ENCODE measurements at places on chromosomes 11 and 22.

DNA sequence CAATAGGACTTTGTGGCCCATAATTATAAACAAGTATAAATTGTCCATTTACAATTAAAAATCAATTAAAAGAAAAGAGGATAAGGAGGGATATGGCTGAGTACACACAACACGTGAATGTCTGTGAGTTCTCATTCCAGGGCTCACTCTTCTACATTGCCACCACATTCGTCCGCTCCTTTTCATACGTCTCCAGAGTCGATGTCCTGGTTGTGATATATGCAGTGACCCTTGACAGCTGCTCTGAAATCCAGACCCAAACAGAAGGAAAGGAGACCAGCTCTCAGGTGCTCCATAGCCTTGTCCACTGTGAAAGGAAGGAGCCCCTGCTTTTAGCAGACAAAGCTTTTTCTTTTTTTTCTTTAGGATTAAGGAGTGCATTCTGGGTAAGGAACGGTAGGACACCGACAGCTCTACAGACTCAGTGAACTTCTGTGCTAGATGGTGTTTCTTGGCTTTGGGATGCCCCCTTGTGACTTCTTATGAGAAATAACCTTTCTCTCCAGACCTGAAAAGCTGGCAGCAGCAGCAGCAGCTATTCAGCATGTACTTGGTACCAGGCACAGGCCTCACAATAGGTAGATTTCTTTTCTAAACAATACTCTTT is 19.7 kb upstream of the DNAJB13 start:
- H3K4me1 ChIP-seq = peaks cover 3% of the 10 kb centered on the region
- H3K4me3 ChIP-seq = no peak overlapping the region
- H3K36me3 ChIP-seq = peaks cover 18% of the 10 kb centered on the region
- H3K27me3 ChIP-seq = no peaks in the 10 kb centered on the region
- no peak overlapping the region for H3K27ac ChIP-seq

DNA sequence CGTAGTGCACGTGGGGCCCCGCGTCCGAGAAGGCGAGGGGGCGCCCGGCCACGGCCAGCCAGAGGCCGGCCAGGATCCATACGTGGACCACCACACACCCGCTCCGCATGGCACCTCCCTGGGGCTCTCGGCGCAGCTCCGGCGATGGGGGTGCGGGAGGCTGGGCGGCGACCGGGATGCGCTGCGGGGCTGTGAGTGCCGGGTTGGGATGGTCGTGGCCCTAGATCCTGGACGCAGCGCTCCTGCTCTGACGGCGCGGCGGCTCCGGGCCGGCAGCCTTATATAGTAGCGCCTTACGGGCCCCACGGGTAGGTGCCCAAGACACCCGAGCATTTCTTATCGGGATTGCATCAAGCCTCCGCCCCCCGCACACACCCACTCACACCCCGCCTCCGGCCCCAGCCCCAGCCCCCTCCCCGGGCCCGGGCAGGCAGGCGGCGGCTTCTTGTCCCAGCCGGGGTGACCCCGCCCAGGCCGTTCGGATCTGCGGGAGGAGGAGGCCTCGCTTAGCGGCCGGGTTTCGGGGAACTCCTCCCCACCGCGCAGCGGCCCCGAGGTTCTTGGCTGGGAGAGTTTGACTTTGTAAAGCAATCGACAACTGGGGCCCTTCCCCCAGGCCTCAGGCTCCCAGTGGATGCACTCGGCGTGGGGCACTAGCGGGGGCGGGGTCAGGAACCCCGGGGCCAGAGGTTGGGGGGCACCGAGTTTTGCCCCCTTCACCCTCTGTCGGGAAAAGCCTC is at the start of gene FGF19:
Gene FGF19 (minus strand): TSS at position 255 of the 740 bp plus-strand sequence. CDS start 146 bp downstream, at position 109.
- H3K36me3 ChIP-seq = no peaks in the 10 kb centered on the region
- H3K27ac ChIP-seq = 0 out of 2 replicates have a peak within 1 kb of the TSS, but pooled peaks have one; percentile 44
- peak within 1 kb of the TSS; percentile 62 for H3K4me3 ChIP-seq
- peaks cover 11% of the 10 kb centered on the region for H3K4me1 ChIP-seq
- no peak for DNase-seq
- H3K27me3 ChIP-seq = peaks cover 8% of the 10 kb centered on the region

DNA sequence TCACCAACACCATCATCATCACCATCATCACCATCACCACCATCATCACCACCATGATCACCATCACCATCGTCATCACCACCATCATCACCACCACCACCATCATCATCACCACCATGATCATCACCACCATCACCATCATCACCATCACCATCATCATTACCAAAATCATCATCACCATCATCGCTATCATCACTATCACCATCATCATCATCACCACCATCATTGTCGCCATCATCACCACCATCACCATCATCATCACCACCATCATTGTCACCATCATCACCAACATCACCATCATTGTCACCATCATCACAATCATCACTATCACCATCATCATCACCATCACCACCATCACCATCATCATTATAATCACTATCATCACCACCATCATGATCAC is 893.5 kb downstream of the TBC1D22A start:
- no peak overlapping the region for H3K4me3 ChIP-seq
- DNase-seq = no peak
- no peaks in the 10 kb centered on the region for H3K27me3 ChIP-seq

GRCh38 chr22:23777776-23778576 is 5.3 kb downstream of the MMP11 start:
- no peak overlapping the region for H3K4me3 ChIP-seq
- H3K4me1 ChIP-seq = peaks cover 8% of the 10 kb centered on the region
- peaks cover 11% of the 10 kb centered on the region for H3K27me3 ChIP-seq

- no peak overlapping the region for H3K4me3 ChIP-seq
- H3K4me1 ChIP-seq = no peaks in the 10 kb centered on the region
- no peaks in the 10 kb centered on the region for H3K36me3 ChIP-seq
Observed at GRCh38 chr11:74579577-74580270, 12.7 kb upstream of the POLD3 start.

DNA sequence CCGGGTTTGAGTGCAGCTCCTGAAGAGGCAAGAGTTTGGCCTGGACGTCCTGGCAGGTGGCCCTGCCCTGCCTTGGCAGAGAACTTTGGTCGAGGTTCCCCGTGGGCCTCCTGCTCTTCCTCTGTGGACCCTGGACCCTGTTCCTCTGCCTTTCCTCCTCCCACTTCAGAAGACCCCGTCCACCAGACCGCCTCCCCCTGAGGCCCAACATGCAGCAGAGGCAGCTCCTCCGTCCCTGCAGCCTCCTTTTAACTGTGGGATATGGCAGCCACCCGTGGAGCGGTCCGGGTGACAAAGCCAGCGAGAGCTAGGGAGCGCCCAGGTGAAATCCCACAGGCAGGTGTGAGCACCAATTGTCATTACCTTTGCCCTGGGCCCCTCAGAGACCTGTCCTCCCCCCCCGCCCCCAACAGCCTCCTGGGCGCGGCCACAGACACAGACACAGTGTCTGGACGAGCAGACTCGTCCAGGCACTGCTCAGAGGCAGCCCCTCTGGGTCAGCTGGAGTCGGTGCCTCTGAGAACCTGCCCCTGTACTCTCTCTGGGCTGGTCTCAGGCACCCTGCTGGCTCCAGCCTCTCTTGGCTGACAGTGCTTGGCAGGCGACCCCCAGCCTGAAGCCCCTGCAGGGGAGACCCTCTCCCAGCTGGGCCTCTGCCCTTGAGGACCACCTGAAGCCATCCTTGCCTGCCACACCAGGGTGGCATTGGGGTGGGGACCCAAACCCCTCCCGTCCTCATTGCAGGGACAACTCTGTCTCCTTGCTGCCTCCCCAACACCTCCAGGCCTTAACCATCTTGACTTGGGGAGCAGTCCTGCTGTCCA is 4.1 kb upstream of the PTDSS2 start:
- no peak for DNase-seq
- H3K27ac ChIP-seq = no peak overlapping the region
- no peaks in the 10 kb centered on the region for H3K36me3 ChIP-seq

DNA sequence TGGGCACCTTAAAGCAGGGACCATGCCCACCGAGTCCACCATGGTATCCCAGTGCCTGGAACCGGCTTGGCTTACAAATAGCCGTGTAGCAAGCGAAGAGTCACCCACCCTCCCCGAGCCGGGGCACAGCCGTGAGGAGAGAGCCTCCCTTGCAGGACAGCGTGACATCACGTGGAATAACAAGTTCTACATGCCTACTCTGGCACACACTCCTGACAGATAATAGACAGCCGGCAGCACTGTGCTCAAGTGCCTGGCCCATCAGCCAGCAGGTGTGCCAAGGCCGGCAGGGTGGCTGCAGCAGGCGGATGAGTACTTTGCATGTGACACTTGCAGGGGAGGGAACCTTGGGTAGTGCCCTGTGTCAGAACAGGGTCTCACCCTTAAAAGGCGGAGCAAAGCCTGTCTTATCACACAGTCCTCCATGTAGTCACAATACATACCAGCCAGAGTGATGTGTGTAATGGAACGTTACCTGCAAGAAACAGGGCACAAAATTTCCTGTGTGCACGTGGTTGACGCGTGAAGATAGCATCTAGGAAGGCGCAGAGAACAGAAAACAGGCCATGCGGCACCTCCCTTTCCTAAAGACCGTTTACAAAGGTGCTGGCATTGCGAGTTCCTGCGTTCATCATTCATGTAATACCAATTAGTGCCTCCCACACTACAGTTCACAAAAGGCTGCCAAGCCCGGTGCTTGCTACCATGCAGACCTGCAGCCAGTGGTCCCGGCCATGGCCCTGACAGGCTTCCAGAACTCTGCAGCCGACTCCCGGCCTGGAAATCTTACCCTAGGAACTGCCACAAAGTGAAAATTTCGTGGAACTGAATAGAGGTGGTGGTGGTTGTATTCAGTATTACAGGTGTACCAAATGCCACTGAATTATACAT is 16.4 kb downstream of the TOM1 start:
- H3K27ac ChIP-seq = no peak overlapping the region
- H3K4me3 ChIP-seq = no peak overlapping the region
- no peaks in the 10 kb centered on the region for H3K36me3 ChIP-seq
- no peaks in the 10 kb centered on the region for H3K27me3 ChIP-seq

DNA sequence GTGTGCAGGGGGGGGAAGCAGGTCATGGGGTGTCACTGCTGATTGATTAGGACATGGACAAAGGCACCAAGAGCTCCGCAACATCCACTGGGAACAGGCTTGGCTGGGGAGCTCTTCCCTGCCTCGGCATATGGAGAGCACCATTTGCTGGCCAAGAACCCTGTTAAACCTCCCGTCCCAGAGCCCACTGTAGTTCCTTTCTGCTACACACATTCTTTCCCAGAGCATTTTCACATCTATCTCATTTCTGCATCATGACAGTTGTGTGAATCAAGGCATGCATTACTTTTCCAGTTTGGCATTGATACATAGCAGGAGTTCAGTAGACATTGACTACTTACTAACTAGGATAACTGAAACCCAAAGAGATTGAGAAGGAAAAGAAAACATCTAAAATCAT is 333.4 kb upstream of the B3GAT1 start:
- H3K27ac ChIP-seq = no peak overlapping the region
- H3K36me3 ChIP-seq = no peaks in the 10 kb centered on the region
- DNase-seq = no peak
- no peaks in the 10 kb centered on the region for H3K27me3 ChIP-seq
- H3K4me3 ChIP-seq = no peak overlapping the region

DNA sequence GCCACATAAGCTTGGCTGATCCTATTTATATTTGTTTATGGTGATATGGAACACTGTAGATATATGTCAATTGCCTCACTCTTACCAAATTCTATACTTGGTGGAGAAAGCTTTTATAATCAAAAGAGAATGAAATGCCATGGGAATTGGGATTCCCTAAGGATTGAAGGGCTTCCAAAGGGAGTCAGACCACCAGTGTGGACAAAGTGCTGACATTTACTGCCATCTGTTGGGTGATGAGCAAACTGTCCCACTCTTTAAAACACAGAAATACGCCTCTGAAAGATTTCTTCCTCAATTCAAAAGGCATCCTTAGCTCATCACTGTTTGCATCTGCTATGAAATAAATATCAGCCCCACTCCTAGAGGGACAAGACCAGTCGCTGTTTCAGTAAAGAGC is 7.1 kb downstream of the SLC1A2 start:
- DNase-seq = no peak
- H3K4me3 ChIP-seq = no peak overlapping the region
- no peaks in the 10 kb centered on the region for H3K36me3 ChIP-seq
- H3K4me1 ChIP-seq = no peaks in the 10 kb centered on the region

DNA sequence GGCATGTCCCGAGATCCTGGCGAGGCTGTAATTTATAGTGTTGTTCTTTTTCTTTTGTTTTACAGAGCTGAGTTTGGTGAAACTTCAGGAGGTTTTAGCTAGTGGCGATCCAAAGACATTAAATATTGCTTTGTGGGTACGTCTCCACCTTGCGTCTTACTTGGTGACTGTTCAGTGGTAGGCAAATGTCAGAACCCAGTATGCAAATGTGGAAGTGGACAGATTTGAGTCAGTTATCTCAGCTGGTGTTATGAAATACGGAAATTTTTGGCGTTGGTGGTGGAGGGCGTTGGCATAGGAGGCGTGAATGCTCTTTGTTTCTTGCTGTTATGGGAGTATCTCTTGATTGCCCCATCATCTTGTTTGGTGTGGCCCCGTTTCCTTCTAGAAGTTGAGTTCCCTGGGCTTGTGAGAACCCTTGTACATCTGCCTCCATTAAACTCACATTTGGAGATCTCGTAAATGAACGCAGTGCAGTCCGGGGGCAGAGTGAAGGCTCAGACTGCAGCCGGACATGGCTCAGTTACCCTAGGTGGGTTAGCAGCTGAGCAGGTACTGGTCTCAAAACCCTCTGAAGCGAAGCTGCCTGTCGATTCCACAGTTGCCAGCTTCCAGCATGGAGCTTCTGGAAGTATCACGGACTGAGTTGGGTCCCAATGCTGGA is 39.9 kb downstream of the PTPRJ start:
- H3K4me3 ChIP-seq = no peak overlapping the region
- H3K27ac ChIP-seq = no peak overlapping the region
- no peaks in the 10 kb centered on the region for H3K27me3 ChIP-seq
- H3K4me1 ChIP-seq = peaks cover 7% of the 10 kb centered on the region
- H3K36me3 ChIP-seq = no peaks in the 10 kb centered on the region
- no peak for DNase-seq

- DNase-seq = no peak
- no peak overlapping the region for H3K4me3 ChIP-seq
- no peaks in the 10 kb centered on the region for H3K4me1 ChIP-seq
- no peaks in the 10 kb centered on the region for H3K36me3 ChIP-seq
- no peak overlapping the region for H3K27ac ChIP-seq
Observed at GRCh38 chr22:48654492-48654891, 1173.2 kb downstream of the BRD1 start.

DNA sequence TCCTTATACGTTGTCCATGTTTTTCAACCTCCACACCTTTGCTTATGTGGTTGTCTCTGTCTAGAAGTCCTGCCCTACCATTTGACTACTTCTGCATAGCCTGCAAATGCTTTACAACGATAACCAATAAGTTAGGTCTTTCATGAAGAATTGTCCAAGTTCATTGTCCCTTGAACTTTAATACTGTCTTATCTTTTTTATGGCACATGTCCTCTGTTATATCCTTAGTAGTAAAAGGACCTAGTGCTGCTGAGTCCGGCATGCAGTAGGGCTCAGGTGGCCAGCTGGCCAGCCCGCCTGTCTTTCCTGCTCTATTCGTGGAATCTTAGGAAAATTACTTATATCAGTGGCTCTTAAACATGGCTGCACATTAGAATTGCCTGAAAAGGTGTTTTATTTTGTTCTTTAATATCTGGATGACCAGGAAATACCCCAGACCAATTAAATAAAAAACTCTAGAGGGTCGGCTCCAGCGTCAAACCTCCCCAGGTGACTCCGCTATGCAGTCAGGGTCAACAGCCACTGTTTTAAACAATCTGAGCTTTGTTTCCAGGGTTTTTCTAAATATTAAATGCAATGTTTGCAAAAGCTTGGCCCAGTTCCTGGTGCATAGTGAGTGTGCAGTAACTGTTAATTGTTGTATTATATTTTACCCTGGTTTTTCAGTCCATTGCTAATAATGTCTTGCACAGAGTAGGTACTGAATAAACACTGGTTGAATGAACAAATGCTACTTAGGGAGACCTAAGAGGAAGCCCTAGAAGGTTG is 64.6 kb upstream of the SESN3 start:
- no peaks in the 10 kb centered on the region for H3K36me3 ChIP-seq
- no peak for DNase-seq
- H3K4me1 ChIP-seq = peaks cover 2% of the 10 kb centered on the region
- H3K27me3 ChIP-seq = no peaks in the 10 kb centered on the region
- H3K27ac ChIP-seq = no peak overlapping the region

Measured in H1 (cell line).